ENCODE measurements at places on chromosomes 11 and 22. TPM values are rescaled to one million over a fixed set of nuclear protein-coding genes. Genes with fewer than 3 reads are reported as not detected.

CD3D gene
- not detected for total RNA-seq

ALX4 gene
- total RNA-seq = under 0.01 TPM

HPX gene
- not detected for total RNA-seq

SULT4A1 gene
- total RNA-seq = 0.58 TPM

FANCF gene
- total RNA-seq = 8.2 TPM

COMT gene
- total RNA-seq = 328 TPM

MGAT3 gene
- 4.1 TPM for total RNA-seq

ARHGAP1 gene
- total RNA-seq = 59.6 TPM

LRRC10B gene
- total RNA-seq = not detected
